ENCODE measurements at places on chromosomes 1 and 21. TPM values are rescaled to one million over a fixed set of nuclear protein-coding genes. Genes with fewer than 3 reads are reported as not detected.

DNA sequence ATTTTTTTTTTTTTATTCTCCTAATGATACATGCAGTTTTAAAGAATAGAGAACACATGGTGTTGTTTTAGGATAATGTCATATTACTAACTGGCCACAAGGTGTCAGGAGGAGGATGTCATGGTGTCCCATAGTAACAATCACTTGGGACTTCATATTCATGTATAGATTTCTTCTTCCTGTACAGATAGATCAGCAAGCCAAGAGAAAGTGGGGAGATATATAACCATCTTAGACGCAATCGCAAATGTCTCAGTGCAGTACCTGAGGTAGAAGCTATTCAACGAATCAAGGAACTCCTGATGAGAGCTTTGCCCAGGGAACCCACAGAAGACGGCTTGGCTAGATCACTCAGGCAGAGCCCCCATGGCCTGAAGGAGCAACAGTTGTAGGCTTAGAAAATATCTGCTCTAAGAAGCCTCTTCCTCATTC lies 12.3 kb downstream of the OR2T11 start:
- no peak for DNase-seq

- no peak for DNase-seq
These were observed 7.6 kb downstream of the MAN1C1 start for GRCh38 chr1:25624156-25624555.

DNA sequence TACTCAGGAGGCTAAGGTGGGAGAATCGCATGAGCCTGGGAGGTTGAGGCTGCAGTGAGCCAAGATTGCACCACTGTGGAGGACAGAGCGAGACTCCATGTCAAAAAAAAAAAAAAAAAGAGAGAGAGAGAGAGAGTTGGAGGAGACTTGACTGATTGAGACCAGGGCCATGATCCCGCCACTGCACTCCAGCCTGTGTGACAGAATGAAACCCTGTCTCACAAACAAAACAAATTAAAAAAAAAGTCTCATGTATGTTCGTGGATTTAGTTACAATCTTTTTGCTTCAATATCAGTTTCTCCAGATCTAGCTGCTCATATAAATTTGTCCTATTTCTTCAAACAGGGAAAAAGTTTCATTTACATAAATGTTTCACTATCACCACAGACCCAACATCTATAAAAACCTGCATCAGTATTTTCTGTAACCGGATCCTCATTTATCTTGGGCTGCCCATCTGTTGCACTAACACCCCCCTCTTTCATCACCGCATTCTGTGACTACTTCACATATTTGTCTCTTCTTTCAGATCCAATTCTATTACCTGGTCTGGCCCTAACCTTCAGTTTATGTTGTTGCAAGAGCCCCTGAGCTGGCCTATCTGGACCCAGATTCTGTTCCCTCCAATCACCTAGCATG lies 127.0 kb downstream of the GREM2 start:
- DNase-seq: no peak

Gene MEX3A
- polyA plus RNA-seq: 23.5 TPM

DNA sequence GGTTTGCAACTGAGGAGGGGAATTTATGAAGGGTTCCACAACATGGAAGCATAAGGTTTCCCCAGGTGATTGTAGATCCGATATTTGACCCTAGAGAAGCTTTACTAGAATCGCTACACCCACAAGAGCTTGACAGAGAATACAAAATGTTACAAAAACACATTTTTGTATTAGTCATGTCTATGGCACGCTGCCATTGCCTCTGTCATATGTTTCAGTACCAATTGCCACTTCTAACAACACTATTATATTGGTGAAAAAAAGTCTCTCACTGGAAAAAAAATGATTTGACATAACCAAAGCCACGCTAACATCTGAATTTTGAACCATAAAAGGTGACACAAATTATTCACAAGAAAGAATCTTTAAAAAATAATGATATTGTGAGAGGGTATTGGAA lies 214.5 kb downstream of the KCNT2 start:
- no peak for DNase-seq

Gene NPR1
- 15.0 TPM for polyA plus RNA-seq

- DNase-seq: no peak
These were observed 353.5 kb upstream of the B3GALT2 start for GRCh38 chr1:193539731-193540459.

- DNase-seq: no peak
These were observed 29.7 kb downstream of the SSBP3 start for GRCh38 chr1:54376430-54377039.

Measured in muscle of back (tissue), 13 donors.